ENCODE measurements at places on chromosomes 16 and 17. TPM values are rescaled to one million over a fixed set of nuclear protein-coding genes. Genes with fewer than 3 reads are reported as not detected.

DNA sequence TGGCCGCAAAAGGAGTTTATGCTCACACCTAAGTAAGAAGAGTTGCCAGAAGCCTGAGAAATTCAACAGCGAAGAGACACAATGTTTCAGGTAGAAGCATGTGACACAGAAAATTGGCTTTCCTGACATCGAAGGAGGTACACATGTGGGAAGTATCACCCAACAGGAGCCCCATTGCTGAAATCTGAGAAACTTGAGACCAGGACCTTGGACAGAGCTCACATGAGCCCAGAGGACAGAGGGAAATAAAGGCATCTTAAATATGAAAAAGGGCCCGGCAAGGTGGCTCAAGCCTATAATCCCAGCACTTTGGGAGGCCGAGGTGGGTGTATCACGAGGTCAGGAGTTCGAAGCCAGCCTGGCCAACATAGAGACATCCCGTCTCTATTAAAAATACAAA is 304.1 kb upstream of the C16orf82 start:
- DNase-seq: no peak

DNA sequence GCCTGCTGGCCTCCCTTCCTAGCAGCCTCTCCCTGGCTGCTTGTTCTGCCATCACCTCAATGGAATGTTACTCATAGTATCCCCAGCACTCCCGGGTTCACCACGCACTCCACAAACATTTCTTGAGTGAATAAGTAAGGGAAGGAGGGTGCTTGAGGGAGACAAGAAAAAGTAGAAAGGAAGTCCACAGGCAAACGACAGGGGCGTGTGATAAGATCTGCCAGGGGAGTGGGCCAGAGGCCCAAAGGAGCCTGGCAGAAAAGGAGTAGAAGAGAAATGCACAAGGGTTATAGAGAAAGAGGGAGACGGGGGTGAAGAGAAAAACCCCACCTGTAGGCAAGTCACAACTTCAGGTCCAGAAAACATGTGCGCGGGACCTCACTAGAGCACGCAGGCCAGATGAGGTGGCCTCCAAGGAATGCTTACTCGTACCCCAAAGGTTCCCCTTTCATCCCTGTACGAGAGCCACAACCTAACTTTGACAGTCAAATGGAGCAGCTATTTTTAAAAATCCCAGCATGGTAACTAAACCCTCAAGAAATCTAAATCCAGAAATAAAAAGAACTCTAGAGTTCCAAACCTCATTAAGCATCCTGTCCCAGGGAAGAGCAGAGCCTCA is 6.6 kb downstream of the ZDHHC7 start:
- DNase-seq: no peak

GRCh38 chr17:27631897-27632725 is 1.1 kb downstream of the LGALS9 start:
- no peak for DNase-seq

The TMIGD1 gene
- total RNA-seq: not detected

GRCh38 chr16:72875291-72876031 is 172.5 kb downstream of the ZFHX3 start:
- DNase-seq: no peak

The SEPTIN1 gene
- 0.93 TPM for total RNA-seq

The SLC38A8 gene
- not detected for total RNA-seq

The KRT27 gene
- not detected for total RNA-seq

The SLC47A1 gene
- total RNA-seq: 6.0 TPM

DNA sequence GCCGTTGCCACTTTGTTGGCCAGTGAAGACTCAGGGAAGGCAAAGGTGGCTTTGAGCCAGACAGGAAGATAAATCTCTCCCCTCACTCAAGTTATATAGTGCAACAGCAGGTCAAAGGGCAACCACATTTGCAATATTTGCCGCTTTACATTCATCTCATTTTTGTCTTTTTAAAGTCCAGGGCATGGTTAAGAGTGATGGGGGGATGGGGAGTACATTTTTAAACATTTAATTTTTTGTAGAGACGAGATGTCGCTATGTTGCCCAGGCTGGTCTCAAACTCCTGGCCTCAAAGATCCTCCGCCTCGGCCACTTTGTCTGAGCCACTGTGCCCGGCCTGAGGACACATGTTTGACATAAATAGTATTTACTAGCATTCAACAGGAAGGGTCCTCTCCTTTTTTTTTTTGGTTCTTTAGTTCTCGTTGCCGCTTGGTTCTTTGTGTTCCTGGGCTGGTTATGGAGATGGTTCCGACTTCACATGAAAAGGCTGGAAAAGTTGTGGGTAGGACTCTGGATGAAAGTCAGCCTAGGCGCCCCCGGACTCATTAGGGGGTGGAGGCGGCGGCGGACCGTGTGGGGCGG is 95.7 kb downstream of the RAB11FIP4 start:
- DNase-seq: no peak

The ACSF2 gene
- total RNA-seq: 54.2 TPM

The EMP2 gene
- total RNA-seq: 40.6 TPM
